ENCODE measurements at places on chromosomes 7 and 10.

DNA sequence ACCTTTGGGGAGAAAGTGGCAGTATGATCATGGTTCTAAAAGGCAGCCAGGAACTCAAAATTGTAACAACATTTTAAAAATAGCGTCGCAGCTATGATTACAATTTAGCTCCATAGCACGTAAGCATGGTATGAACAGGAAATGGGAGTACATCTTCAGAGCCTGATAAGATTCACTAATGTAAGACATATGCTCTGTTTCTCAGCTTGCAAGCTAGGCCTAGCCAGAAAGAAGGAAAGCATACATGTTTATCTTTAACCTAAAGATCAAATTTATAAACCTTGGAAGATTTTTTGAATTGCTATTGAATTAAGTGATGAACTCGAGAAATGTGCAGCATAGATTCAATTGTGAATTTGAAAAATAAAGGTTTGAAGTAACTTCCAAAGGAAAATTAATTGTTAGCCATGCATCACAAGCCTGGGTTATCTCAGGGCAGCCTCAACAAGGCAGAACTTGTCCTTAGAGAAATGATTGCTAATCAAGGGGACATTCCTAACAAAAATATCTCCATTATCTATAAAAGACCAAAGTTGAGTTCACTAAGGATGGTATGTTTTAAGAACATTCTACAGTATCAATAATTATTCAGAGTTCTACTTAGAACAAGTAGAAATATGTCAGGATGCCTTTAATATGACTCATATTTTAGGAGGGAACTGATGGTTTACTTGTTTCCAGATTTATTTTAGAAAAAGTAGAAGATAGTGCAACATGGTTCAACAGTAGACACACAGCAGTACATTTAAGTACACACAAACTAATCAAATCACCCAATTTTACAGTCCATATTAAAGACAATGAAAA, 38.8 kb upstream of the SEPTIN7 start:
- no peak for ATAC-seq

GRCh38 chr7:155252892-155253501, 44.7 kb upstream of the INSIG1 start:
- ATAC-seq, result no peak

- ATAC-seq, result peak; percentile 50
These were observed 37.2 kb upstream of the PCBD1 start for GRCh38 chr10:70925377-70926225.

DNA sequence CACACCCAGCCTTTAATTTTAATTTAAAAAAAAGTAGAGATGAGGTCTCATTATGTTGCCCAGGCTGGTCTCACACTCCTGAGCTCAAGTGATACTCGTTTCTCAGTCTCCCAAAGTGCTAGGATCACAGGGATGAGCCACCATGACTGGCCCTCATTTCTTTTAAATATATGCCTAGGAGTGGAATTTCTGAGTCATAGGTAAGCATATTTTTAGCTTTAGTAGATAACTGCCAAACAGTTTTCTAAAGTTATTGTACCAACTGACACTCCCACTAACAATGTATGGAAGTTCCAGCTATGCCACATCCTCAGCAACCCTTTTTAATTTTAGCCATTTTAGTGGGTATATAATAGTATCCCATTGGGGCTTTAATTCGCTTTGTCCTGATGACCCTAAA, 13.8 kb upstream of the PPIF start:
- no peak for ATAC-seq

GRCh38 chr7:137196648-137197047, 146.9 kb downstream of the PTN start:
- no peak for ATAC-seq

GRCh38 chr7:6643915-6644625, 7.0 kb downstream of the ZNF316 start:
- peak; percentile 18 for ATAC-seq

DNA sequence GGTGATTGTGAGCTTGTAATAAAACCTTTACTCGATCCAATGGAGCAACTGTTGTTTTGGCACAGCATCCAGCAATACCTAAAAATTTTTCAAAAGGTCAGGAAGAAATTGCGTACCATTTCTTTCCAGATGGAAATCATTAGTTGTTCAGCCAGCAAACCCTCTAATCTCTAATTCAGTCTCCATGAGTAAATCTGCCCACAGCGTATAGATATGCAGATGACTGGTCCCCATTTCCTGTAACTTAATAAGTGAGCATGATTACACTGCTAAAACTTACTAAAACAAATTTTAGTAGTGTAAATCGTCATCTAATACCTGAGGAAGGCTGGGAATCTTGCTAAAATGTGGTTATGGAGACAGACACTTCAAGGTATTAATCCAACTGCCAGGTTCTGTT, 10.6 kb downstream of the SLC25A16 start:
- no peak for ATAC-seq

DNA sequence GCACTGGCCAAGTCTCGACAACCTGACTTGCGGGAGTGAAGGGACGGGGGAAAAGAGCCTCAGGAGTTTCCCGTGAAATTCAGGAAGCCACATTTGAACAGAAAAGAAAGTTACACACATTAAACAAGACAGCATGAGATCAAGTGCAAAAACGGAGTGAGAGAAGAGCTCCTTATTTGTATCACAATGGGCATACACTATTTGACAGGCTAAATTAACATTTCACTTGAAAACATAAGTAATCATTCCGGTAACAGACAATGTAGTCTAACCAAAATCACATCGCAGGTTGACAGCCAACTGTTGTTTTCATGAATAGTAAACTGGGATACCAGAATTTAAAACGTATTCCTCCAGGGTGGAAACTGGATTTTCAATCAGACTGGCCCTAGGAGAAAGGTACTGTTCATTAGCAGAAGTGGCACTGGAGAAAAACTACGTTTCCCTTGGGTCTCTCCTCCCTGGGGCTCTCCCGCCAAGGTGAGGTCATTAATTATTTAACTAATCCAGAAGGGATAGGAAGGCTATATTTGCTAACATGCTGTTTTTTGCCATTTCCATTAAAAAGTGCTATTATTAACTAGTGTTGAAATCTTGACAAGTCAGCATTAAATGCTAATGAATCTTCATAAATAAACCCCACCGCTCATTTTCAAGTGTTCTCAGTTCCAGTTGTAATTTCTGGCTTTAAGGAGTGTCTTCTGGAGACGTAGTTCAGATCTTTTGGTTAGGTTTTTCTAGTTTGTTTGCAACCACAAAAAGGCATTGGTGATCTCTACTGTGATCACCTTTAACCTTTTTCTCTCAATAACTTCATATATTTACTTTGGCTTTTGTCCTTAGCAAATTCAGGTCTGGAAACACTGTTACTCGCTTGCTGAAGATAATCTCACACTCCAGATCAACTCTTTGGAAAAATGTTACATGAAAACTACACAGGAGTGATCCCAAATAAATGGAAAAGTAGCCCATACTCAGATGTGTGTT, 25.1 kb downstream of the RHEB start:
- no peak for ATAC-seq

- peak; percentile 45 for ATAC-seq
These were observed 215.8 kb downstream of the PTPRN2 start for GRCh38 chr7:158371856-158372255.

DNA sequence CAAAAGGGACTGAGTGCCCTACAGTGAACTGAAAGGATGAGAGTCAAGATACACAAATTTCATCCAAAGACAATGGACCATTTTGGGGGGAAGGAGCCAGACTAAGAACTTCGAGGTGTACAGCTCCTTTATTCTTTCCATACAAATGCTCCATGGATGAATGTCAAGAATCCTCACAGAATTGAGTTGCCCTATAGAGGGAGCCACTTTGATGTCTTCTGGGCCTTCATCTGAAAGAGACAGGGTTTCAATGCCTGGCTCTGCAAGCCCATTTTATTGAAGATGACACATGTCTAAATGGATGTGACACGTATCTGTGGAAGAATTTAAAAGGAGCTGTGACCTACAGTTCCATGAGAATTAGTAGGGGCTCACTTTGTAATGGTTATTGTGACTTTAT, 32.0 kb upstream of the NRG3 start:
- ATAC-seq, result no peak

DNA sequence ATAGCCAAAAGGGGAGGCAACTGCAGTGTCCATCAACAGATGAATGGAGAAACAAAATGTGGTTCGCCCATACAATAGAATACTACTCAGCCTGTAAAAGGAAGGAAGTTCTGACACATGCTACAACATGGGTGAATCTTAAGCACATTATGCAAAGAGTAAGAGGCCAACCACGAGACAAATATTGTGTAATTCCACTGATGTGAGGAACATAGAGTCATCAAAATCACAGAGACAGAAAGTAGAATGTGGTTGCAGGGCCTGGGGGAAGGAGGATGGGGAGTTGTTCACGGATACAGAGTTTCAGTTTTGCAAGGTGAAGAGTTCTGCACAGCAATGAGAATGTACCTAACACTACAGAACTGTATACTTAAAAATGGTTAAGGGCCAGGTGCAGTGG, 13.7 kb upstream of the C10orf71 start:
- ATAC-seq, result no peak

- ATAC-seq, result no peak
These were observed 2.7 kb upstream of the C7orf25 start for GRCh38 chr7:42914421-42915045.

- ATAC-seq, result no peak
These were observed 1180.3 kb downstream of the TYW1 start for GRCh38 chr7:68176974-68177373.

GRCh38 chr7:66167773-66168387, 37.3 kb upstream of the TPST1 start:
- no peak for ATAC-seq

DNA sequence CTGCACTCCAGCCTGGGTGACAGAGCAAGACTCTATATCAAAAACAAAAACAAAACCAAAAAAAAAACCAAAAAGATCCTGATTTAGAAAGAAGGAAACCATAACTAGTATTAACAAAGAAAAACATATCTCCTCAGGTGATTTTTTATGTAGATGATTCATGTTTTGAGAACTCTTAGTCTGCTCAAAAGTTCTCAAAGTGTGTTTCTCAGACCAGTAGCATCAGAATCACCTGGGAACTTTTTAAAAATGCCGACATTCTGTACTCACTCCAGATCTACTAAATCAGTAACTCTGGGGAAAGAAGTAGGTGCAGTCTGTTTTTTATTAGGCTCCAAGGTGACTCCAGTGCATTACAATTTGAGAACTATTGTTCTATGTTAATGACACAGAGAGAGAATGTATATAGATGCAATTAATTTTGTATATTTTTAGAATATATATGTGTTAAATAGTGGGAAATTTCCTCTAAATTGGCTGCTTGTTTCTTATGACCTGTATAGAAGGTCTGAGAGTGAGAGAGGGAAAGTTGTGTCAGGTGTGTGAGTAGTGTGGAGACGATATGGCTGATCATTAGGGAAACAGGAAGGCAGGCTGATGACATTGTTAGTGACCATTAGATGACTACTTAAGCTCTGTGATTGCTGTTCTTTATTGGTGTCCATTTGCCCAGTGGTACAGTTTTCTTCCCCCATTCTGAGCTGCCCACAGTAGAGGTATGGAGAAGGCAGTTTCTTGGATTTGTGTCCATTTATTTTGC, 1075.0 kb downstream of the NRG3 start:
- no peak for ATAC-seq

DNA sequence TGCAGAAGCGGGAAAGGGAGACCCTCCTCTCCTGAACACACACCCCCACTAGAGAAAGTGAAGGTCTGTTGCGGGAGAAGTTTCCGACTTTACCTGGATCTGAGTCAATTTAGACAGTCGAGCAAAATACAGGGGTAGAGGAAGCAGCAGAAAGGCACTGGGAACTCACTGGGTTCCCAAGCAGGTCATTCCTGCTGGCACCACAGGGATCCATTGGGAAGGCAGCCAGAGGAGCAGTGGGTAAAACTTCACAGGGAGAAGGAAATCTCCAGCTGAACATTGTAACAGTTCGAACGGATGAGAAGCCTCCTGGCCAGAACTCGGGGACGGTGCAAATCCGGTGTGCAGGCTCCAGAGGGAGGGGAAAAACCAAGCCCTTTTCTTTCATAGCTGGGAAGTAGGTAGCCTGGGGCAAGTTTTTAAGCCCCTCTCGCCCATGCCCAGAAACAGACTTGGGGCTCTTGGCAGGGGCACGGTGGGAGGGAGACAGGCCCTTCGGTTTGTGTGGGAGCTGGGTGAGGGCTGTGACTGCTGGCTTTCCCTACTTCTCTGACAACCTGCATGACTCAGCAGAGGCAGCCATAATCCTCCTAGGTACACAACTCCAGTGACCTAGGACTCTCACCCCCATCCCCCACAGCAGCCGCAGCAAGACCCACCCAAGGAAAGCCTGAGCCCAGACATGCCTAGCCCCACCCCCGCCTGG, 51.9 kb downstream of the DDC start:
- no peak for ATAC-seq

- ATAC-seq, result peak; percentile 71
These were observed 34.2 kb downstream of the CYP17A1 start for GRCh38 chr10:102802920-102803534.

- peak; percentile 20 for ATAC-seq
These were observed 19.4 kb downstream of the ITGB1 start for GRCh38 chr10:32938554-32939061.

- ATAC-seq, result no peak
These were observed 115.2 kb downstream of the GRID1 start for GRCh38 chr10:86251426-86251825.

GRCh38 chr10:77157248-77158019, 480.2 kb downstream of the KCNMA1 start:
- ATAC-seq, result no peak

DNA sequence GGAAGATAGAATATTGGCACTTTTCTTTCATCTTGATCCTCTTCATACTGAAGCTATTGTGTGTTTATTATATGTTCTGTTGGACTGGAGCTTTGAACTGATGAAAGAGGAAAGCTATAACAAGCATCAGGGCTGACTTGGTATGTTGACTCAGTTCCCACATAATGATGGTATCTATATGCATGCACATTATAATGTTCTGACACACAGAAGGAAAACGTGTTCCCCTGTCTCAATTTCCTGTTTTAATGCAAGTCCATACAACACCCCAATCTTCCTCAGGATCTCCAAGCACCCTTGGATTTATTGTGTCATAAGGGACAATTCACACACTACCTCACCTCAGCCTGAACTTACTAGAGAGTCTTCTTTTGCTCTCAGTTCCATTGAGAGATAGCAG, 8.3 kb upstream of the WASL start:
- no peak for ATAC-seq

DNA sequence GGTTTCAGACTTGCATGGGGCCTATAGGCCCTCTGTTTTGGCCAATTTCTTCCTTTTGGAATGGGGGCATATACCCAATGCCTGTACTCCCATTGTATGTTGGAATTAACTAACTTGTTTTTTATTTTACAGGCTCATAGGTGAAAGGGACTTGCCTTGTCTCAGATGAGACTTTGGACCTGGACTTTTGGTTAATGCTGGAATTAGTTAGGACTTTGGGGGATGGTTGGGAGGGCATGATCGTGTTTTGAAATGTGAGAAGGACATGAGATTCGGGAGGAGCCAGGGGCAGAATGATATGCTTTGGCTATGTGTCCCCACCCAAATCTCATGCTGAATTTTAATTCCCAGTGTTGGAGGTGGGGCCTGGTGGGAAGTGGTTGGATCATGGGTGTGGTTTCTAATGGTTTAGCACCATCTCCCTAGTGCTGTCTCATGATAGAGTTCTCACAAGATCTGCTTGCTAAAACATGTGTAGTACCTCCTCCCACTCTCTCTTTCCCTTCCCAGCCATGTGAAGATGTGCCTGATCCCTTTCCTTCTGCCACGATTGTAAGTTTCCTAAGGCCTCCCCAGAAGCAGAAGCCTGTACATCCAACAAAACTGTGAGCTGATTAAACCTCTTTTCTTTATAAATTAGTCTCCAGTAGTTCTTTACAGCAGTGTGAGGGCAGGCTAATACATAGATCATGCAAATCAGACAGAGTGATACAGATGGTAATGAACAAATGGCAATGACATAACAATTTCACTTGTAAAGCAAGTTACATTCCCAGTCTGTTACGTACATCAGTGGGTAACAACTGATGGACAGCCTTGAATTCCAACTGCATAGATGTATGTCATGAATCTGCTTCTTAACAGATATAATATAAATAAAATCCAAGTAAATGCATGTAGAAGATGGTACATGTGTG, 146.2 kb downstream of the SGMS1 start:
- ATAC-seq, result no peak
